NT2/D1 (cell line): ENCODE measurements at places on chromosomes 4 and X.

DNA sequence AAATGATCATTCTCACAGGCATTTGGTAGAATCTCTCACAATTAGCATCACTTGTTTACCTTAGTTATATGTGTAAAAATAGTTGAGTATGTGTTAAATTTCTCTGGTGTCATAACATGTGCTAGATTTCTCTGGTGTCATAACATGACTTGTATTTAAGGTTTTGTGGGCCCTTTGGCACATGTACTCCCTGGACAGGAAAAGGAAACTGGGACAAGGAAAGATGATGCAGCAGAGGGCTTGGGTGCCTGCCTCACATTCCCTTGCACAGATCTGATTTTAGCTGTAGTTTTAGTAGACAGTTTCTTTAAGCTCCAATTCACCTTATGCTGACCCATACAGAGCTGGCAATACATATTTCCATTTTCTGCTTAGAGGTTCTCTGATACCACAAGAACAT, 726.0 kb downstream of the C4orf33 start:
- no peak for DNase-seq

GRCh38 chr4:110527156-110527555, 51.2 kb downstream of the ENPEP start:
- no peak for DNase-seq

DNA sequence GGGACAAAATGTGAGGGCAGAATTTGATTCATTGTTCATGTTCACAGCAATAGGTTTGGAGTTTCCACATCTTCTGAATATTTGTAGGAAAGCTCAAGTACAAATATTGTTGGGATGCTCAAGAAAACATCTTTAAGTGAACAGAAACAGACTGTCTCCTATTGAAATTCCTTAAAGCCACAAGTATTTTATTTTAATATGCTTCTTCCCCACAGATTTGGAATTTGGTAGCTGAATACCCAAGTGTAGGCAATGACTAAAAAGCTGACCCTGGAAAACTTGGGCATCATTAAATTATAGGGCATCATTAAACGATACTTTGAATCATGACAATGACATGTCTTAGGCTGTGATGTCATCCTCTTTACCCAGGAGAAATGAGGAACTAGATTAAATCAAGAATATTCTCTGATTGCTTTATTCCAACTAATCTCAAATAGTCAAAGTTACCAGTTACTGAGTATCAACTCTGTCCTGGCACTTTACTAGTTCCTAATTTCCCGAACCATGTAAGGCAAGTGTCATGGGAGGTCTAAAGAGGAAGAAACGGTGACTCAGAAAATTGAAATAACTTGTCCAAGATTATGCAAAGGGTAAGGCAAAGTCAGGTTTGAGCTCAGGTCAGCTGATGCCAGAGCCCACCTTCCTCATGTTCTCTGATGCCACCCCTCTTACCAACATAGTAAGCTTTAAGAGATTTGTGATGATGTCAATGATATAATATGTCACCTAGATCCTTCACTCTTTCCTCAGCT, 223.1 kb upstream of the LEF1 start:
- DNase-seq = no peak

DNA sequence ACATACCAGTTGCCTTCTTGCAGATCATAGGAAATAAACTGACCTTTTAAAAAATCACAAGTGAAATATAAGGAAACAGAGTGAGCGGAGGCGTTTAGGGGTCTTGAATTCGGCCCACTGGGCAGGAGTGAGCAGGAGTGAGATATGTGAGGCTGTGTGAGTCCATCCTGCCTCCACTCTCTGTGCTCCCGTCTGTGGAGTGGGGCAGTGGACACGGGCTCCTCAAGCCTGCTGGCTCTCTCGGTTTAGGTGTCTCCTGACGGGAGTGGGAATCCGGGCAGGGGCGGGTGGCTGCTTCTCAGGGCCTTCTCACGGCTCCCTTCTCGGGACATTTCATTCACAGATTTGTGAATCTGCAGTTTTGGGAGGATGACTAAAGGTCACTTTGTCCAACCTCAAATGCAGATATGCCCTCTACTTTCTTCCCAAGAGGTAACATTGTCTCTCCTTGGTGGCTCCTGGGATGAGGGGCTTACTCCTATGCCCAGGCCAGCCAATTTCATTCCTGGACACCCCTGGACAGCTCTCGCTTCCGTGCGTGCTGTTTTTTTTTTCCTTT, 27.6 kb downstream of the CYTL1 start:
- DNase-seq = no peak

DNA sequence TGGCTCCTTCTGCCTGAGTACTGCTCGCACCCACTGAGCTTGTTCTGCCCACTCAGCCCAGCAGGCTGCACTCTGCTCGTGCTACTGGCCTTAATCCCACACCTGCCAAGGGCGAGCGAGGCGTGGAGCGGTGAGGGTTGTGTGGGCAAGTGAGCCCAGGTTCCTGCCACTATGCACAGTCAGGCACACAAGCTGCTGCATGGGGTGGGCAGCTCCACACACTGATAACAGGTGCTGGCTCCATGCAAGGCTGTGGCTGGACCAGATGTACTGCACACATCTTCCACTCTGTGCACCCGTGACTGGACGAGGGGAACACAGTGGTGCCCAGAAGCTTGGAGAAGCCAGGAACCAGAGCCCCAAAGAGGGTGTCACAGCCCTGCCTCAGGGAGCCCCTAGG, 184.3 kb upstream of the NUDT6 start:
- no peak for DNase-seq

GRCh38 chr4:89422441-89422990, 114.9 kb upstream of the GPRIN3 start:
- no peak for DNase-seq

GRCh38 chr4:97778174-97778573, 365.1 kb downstream of the STPG2 start:
- no peak for DNase-seq

DNA sequence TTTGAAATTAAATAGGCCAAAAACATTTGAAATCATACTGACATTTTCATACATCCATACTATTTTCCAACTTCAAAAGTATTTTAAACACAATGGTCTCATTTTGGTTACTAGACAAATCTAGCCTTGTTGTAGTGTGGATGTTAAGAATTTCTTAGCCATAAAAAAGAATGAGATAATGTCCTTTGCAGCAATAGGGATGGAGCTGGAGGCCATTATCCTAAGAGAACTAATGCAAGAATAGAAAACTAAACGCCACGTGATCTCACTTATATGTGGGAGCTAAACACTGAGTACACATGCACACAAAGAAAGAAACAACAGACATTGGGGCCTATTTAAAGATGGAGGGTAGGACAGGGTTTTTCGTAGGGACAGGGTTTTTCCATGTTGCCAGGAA, 153.8 kb downstream of the CCSER1 start:
- DNase-seq = no peak

DNA sequence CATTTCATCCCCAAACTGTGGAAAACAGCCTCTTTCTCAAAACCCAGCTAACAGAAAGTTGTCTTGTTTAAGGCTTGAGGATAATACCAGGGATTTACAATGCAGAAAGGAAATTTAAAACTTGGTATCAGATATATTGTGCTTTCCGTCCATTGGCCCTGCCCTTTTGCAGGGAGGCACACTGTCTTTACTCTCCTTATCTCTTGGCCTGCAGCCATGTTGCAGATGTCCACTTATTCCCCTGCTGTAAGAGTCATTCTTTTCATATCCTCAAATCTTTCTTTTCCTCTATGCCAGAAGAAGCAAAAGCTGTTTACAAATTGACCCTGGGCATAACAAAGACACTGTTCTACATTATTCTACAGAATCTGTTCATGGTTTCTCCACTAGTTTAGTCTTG, 75.6 kb upstream of the DYNLT3 start:
- DNase-seq = no peak

DNA sequence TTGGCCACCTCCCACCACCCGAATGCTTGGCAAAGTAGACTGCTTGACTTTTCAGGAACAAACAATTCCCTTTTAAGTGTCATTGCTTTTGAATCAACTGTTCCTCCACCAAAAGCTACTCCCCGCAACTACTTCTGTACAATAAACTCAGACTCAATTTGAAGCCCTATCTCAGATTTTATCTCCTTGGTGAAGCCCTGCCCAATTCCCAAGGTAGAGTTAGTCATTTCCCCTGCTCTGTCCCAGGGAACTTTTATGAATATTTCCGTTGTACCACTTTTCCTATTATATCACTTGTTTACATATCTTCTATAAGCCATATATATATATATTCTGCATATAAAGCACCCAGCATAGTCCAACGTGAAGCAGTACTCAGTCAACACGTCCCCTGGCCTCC, 102.8 kb downstream of the C4orf51 start:
- no peak for DNase-seq

- no peak for DNase-seq
Observed at GRCh38 chrX:114787061-114787460, 203.2 kb downstream of the HTR2C start.

DNA sequence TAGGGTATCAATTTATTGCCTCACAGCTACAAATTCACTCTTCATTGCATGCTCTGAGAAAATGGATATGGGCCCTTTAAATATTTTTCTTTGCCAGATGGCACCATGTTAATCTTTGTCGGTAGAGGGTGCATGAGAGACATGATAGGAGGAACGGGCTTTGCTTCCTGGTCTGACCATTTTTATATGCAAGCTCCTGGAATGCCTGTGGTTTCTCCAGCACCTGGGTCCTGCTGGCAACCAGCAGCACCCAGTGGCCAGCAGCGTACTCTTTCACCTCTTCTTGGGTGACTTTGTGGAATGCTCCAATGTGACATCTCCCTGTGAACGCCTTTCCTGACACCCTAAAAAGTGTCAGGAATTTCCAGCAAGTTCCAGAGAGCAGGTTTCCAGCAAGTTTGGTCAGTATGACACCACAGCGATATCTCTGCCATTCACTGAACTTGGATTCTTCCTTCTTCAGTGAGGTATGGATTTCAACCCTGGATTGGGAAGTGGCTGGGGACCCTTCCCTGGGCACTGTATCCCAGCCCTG, 140.3 kb upstream of the PGRMC2 start:
- no peak for DNase-seq

GRCh38 chr4:150482581-150482980, 99.4 kb upstream of the MAB21L2 start:
- no peak for DNase-seq

DNA sequence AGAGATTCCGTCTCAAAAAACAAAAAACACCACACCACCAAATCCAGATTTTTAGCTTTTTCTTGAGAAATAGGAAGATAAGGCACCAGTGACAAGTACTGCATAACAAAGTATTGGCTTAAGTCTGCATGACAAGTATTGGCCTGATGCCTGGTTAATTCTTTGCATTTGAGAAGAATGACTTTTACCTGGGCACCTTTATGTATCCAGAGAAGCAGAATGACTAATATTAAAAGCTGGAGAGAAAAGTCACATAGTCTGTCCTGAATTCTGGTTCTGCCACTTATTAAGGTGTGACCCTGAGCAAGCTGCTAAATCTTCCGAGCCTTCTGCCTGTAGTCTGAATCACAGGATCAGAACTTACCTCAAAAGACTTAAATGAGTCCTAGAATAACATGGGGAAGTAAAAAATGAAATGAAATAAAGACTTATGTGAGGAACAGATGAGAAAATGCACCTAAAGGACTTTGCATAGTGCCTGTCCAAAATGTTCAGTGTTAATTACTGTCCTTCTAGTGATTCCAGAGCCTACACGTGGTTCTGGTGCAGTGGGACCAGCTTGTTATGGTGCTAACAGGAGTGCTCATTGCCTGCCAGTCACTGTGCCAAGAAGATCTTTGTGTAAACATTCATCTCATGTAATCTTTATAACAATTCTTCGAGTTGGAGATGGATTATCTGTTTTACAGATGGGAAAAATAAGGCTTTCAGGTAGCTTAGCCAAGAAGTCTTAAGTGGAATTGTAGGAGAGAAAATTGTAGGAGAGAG, 31.6 kb downstream of the UGDH start:
- DNase-seq = no peak

DNA sequence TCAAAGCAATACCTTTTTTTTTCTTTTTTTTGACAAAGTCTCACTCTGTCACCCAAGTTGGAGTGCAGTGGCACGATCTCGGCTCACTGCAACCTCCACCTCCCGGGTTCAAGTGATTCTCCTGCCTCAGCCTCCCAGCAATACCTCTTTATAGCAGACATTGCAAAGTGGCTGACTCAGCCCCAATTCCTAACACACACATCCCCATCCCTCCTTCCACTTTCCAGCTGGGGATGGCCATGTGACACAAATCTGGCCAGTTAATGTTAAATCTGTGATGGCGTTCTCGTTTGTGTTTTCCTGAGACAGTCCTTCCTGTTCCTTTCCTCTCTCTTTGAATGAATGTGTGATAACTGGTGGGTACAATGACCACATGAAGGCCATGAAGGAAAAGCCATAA, 276.2 kb upstream of the KLF3 start:
- no peak for DNase-seq
